Activated CD4-positive, alpha-beta T cell treated with anti-CD3 and anti-CD28 coated beads, Interleukin-2, amount 10 ng/mL, durations not matched to agents 24 days and 14 days (primary cell): ENCODE measurements at places on chromosomes 4 and X. TPM values are rescaled to one million over a fixed set of nuclear protein-coding genes. Genes with fewer than 3 reads are reported as not detected.

The EMCN gene
- total RNA-seq, result not detected in 2 replicates

The SPANXD gene
- not detected in 2 replicates for total RNA-seq

The TLL1 gene
- not detected in 2 replicates for total RNA-seq

DNA sequence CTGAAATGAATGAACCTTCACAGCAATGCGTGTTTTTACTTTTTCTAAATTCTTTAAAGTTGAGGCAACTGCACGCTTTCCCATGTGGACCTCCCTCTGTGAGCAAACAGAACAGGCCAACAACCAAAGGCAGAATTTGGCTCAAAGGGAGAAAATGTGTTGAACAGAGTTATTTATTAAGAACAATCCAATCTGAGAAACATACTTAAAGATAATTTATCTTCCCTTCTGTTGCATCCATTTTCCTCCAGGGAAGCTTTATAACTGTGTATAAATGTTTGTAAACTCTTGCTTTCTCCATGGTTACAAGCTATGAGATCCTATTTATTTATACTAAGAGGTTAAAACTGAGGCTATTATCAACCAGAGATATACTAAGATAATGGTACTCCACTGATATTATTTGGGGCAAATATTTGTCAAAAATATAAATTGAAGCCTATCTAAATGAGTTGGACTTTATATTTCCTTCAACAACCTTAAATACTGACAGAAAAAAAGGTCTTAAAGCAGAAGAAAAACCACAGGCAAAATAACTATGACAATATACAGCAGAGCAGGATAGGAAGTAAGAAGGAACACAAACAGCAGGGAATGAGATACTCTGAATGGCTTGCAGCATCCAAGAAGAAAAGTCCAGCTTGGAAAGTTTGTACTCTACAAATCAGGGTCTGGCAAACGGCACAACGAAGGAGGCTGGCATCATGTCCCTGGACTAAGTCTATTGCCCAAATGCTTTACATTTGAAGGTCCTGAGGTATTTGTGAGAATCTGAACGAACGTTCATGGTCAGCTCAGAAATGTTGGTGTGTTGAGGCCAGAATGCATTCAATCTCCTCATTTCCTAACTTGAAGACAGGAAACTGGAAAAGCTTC, 663.2 kb upstream of the INTU start:
- no peak for DNase-seq

- DNase-seq, result no peak
These were observed 286.4 kb downstream of the BCOR start for GRCh38 chrX:39811376-39811775.

- DNase-seq, result no peak
These were observed 144.8 kb downstream of the FRYL start for GRCh38 chr4:48635310-48635709.
